Activated CD8-positive, alpha-beta memory T cell treated with anti-CD3 and anti-CD28 coated beads for 1 hour (primary cell): ENCODE measurements at places on chromosomes 11 and 22.

DNA sequence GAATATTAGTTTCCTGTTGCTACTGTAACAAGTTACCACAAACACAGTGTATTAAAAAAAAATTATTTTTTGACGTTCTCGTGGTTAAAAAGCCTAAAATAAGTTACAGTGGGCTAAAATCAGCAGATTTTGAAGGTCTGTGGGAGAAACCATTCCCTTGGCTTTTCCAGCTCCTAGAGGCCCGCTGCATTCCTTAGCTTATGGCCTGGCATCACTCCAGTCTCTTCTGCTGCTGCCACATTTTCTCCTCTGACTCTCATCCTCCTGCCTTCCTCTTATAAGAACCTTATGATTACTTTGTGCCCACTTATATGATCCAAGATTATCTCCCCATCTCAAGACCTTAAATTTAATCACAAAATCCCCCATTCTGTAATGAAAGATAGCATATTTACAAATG is 392.7 kb downstream of the GUCY1A2 start:
- no peak for DNase-seq

- DNase-seq = no peak
Observed at GRCh38 chr11:128929991-128930390, 12.7 kb downstream of the TP53AIP1 start.

GRCh38 chr11:96472085-96472484 is 82.3 kb downstream of the JRKL start:
- DNase-seq = no peak

- DNase-seq = no peak
Observed at GRCh38 chr11:77379253-77379652, 77.8 kb upstream of the GDPD4 start.

DNA sequence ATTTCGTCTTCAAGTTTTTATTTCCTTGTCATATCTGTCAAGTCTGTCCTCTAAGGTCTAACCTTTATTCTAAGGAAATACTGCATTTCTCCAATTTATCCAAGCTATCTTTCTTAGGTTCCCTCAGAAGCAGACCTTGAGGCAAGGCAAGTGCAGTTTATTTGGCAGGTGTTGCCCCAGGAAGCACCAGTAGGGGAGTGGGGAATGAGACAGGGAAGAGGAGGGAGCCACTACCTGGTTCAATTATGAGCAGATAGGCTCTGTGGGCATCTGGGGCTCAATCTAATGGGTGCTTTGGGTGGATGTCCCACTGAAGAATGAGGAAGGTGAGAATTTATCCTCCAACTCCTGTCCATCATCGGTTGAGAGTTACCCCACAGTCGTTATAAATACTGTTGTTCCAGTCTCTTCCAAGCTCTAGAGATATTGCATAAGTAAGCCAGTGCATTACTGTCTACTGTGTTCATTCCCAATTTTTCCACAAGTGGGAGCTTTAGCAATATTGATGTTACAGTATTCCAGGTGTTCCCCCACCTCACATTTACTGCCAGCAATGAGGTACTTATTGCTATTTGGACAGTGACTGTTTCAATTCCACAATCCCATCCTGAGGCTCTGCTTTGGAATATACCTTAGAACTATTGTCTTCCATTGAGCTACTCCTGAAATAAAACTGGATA is 154.9 kb upstream of the CEP126 start:
- no peak for DNase-seq

DNA sequence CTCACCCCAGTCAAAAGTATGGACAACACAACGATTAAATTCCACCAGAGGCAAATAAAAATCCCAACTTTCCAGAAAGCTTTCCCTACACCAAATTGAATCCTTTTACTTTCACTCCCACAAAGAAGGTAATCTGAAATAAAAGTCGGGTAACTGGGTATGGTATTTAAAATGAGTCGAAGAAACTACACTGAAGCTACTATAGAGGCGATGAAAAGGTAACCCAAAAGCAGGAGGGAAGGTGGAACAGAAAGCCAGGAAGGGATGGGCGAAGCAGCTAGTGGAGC is 1.1 kb downstream of the PICALM start:
- DNase-seq = no peak

GRCh38 chr11:46026606-46027293 is 94.5 kb downstream of the PHF21A start:
- no peak for DNase-seq

- DNase-seq = no peak
Observed at GRCh38 chr11:126766440-126766839, 234.1 kb downstream of the KIRREL3 start.

- DNase-seq = no peak
Observed at GRCh38 chr11:646214-646613, 9.1 kb downstream of the DRD4 start.

DNA sequence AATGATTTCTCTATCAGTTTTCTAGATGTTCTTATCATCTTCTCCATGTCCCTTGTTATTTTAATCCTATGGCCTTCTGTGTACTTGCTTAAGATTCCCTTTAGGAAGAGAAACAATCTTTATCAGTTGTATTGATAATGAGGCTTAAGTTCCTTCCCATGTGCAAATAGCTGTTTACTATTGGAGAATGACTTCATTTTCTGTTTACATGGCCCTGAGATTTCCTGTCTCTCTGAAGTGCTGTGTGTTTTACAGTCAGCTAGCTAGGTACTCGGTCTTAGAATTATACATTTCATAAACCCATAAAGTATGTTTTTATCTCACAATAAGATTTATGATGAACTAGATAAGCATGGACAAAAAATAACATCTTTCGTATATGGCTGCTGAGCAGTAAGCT is 67.5 kb upstream of the CCDC179 start:
- DNase-seq = no peak

DNA sequence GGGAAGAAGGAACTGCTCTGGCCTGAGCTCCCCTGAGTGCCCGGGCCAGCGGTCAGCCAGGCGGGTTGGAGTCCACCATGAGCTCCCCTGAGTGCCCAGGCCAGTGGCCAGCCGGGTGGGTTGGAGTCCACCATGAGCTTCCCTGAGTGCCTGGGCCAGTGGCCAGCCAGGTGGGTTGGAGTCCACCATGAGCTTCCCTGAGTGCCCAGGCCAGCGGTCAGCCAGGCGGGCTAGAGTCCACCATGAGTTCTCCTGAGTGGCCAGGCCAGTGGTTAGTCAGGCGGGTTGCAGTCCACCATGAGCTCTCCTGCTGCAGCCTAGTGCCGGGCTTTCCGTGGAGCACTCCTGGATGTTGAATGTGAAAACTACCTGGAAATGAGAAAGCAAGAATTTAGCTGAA is 844.0 kb downstream of the TBC1D22A start:
- no peak for DNase-seq

DNA sequence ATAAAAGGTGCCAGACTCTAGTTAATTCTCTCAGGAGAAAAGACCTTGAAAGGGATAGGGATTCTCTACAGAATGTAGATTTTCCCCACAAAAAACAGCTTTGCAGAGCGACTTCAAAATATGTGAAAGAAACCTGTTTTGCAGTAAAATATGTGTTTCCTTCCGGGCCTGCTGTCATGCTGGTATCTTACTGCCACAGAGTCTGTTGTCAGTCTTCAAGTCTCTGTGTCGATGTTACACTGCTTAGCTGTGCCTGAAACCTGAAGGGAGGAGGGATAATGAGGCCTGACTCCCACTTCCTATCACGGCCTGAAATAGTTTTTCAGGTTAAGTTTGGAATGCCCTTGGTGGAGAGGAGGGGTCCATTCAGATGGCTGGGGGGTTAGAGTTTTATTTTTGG is 1.7 kb upstream of the DGCR2 start:
- no peak for DNase-seq
